T-helper 2 cell (primary cell): ENCODE measurements at places on chromosomes 7 and 10.

- no peak for DNase-seq
Measured at GRCh38 chr7:113268757-113269156, 150.4 kb upstream of the SMIM30 start.

DNA sequence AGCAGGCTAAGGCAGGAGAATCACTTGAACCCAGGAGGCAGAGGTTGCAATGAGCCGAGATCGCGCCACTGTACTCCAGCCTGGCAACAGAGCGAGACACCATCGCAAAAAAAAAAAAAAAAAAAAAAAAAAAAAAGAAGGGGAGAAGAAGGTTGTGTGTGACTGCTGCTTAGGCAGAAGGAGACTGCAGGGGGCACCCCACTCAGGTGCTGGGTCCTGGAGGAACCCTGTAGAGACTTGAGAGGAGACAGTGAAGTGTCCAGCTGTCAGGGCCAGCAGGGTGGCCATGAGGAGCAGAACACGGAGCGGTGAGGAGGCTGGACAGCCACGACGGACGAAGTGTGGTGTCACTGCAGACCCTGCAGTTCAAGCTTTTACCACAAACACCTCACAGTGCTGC, 99.0 kb upstream of the NMT2 start:
- DNase-seq, result no peak

- no peak for DNase-seq
Measured at GRCh38 chr10:110411047-110411410, 86.7 kb upstream of the DUSP5 start.

- DNase-seq, result no peak
Measured at GRCh38 chr7:135798095-135798494, 49.5 kb upstream of the FAM180A start.

- no peak for DNase-seq
Measured at GRCh38 chr7:98355250-98355538, 45.7 kb downstream of the BAIAP2L1 start.

DNA sequence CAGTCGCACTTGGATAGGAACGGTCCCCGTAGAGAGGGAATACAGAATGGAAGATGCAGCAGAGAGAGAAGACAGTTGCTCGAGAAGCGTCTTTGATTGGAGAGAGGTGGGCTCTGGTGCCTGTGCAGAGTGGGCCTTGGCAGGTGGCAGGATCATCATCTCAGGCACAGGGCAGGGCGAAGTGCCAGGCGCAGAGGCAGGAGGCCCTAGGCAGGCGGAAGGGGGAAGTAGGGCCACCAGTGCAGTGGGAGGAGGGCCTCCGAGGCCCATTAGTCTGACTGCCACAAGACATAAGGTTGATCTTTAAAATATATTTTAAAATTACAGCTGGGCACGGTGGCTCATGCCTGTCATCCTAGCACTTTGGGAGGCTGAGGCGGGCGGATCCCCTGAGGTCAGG, 10.1 kb downstream of the CARD11 start:
- DNase-seq, result no peak

DNA sequence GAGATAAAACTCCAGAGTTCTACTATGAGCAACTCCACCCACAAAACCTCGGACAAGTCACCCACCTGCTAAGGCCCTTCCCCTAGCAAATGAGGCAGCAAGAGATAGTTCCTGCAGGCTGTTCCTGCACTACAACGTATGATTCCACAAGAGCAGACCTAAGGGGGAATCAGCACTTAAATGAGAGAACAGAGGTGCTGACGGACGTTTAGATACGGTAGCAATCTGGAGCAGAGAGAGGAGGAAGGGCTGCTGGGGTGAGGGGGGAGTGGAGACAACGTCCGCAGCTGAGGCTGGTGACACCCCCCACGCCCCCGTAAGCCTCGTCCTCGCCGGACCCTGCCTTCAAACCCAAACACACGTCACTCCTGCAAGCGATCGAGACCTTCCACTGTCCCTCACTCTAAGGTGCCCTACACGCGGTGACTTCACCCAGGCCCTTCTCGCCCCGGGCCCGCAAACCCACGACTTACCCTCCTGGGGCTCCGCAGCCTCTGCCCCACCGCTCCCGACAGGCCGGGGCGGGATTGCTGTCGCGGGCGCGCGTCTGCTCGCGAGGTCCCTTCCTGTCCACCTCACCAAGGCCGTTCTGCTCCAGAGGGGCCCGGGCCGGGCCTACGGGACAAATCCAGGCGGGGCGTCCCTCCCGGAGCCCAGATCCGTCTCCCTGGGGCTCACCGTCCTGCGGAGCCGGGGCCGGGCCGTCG, 635 bp downstream of the ZNF12 start:
- DNase-seq, result peak; percentile 46

GRCh38 chr10:86523348-86523747, 1.8 kb upstream of the WAPL start:
- no peak for DNase-seq

DNA sequence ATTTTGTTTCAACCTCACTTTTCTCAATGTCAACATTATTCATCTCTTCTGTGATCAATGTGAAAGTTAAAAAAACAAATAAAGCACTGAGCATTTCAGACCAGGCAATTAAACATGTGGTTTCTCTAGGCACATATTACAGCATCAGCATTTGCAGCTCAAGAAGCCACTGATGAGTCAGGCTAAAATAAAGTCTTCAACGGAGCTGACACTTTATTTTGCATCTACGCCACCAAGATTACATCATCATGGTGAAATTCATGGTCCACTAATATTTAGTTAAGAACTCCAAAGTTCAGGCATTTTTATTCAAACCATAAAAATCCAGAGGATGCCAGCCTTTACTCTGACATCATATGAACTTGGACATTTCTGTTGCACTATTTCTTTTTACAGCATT, 33.0 kb downstream of the MAGI2 start:
- DNase-seq, result no peak

GRCh38 chr10:14695847-14696480, 78.7 kb downstream of the FAM107B start:
- DNase-seq, result no peak

DNA sequence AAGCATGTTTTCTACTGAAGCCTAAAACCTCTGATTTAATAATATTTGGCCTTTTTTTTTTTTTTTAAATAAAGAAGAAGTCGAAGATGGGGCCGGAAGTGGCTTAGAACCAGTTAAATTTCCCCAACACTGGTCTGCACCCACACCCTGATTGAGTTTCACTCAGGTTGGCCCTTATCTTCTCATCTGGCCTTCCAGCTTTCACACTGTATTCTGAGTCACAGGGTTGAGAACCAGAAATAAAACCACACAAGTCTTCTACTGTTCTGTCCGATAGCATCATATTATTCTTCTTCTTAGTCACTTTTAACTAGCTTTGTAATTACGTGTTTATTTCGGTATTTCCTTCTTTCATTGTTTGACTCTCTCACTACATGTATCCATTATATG, 9.9 kb downstream of the ZNF365 start:
- peak; percentile 99 for DNase-seq

- no peak for DNase-seq
Measured at GRCh38 chr7:142331941-142332340, 74.1 kb upstream of the PRSS58 start.

DNA sequence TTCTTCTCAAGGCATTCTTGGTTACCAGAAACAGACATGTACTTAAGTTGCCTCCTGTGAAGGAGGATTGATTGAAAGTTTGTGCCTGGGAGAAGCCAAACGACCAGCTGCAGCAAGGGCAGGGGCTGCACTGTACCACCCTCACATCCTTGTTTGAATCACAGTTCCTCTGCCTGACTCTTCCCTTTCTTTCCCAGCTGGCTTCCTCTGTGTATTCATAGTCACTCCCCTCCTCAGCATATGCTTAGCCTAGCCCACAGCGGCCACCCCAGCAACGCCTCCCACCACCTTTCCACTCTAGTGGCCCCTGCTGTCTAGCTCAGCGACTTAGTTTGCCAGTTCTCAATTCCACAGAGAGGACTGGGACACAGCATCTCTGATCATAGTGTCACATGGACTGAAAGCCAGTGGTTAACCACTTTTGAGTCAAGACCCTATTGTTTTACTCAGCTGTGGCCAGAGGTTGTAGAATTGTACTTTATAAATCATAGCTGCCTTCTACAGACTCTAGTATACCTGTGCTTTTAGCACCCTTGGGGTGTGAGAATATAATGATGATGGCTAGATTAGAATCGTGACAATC, 643.0 kb downstream of the SUGCT start:
- no peak for DNase-seq

DNA sequence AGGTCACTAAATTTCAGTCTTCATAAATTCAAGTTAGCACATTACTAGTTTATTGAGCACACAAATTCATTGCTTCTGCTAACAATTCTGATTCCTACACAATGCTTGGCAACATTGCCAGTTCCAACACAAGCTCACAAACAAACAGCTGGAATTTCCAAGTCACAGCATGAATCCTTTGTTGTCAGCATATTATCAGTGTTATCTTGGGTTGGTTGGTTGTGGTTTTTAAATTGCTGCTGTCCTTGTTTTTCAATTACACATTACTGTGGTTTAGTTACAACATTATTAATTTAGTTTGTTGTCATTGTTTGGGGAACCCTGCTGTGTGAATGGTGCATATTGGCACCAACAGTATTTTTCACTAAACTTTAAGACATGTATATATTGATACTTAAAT, 86.0 kb upstream of the ARID5B start:
- DNase-seq, result no peak

- DNase-seq, result peak; percentile 12
Measured at GRCh38 chr7:132805766-132806165, 229.5 kb upstream of the PLXNA4 start.

DNA sequence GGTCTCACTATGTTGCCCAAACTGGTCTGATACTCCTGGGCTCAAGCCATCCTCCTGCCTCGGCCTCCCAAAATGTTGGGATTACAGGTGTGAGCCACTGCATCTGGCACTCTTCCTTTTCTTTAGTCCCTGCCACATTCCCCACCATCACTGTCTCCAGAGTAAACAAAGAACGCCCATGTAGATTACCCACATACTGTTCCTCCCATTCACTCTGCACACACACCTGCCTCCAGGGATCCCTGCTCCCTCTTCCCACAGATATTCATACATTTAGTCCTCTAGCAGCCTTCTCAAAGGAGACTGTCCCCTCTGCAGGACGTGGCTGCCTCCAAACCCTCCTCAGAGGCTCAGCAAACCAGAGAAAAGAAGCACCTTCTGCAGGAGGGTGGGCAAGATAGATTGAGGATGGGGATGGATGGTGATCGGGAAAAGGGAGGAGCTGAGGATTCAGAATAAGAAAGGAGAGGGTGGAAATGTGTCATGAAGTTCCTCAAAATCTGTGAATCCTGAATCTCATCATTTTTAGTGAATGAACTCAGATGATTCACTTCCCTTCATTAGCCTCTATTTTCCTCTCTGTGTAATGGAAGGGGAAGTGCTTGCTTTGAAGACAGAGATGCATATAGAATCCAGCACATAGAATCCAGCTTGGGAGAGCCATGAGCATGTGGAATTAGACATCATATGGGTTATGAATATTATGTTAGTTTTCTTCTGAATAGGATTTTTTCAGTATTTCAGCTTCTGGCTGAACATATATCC, 5.5 kb upstream of the PLAU start:
- DNase-seq, result no peak

GRCh38 chr10:95793401-95794045, 37.6 kb downstream of the ENTPD1 start:
- DNase-seq, result no peak

GRCh38 chr10:42933448-42934340, 143.2 kb upstream of the RET start:
- peak; percentile 5 for DNase-seq
